ENCODE measurements at places on chromosomes 12 and 14.

DNA sequence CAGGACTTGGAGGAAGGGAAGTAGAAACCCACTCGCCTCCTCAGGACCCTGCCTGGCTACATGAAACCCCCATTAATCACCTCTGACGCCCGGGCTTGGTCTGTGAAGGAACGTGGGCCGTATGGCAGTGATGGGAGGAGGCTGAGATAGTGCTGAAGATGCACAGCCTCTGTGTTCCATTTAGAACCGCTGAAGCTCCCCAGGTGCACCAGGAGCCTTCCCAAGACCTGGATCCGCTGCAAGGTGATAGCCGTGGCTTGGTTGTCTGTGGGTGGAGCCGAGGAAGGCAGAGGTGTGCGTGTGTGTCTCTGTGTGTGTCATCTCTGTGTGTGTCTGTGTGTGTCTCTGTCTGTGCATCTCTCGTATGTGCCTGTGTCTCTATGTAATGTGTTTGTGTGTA lies 293.1 kb downstream of the CACNA1C start:
- no peak for DNase-seq

DNA sequence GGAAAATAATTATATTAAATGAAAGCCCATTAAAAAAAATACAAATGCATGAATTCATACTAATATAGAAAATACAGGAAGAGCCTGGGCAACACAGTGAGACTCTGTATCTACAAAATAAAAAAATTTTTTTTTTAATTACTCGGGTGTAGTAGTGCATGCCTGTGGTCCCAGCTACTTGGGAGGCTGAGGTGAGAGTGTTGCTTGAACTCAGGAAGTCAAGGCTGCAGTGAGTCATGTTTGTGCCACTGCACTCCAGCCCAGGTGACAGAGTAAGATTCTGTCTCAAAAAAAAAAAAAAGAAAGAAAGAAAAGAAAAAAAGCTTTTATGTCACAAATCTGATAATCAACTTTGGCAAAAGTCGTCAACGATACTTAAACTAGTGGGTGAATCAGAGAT lies 80.6 kb upstream of the PLEKHA5 start:
- no peak for DNase-seq

DNA sequence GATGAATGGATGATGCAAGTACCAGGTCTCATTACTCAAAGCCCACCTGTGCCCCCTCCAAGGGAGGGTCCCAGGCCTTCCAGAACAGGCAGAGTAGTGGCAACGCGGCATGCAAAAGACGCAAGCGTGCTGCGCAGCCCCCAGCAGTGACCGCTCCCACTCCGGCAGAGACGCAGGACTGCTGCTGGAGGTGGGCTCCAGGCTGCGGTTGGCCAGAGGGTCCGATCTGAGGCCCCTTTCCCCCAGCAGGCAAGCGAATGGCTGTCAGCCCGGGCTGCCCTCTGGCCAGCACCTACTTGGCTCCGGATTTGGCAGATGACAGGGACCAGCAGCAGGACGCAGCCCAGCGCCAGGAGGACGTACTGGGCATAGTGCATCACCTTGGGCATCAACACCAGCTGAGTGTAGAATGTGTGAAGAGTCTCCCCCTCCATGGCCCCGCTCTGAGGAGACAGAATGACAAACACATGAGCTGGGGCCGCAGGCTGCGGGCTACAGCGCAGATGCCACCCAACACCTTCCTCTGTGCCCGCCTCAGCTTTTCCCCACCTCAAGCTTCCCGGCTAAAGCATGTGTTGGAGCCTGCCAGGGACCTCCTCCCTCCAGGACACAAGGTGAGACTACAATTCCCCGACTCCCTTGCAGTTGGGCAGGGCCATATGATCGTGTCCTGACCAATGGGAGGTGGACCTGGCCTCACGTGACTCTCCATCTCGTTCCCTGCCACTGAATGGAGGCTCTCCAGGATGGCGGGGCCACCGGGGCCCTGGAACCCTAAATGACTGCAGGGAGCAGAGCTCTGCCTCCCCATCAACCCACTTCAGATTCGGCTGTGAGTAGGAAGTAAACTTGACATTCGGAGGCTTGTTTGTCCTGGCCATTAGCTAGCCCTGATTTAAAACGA lies 77.4 kb downstream of the SCARB1 start:
- peak; percentile 96 for DNase-seq

DNA sequence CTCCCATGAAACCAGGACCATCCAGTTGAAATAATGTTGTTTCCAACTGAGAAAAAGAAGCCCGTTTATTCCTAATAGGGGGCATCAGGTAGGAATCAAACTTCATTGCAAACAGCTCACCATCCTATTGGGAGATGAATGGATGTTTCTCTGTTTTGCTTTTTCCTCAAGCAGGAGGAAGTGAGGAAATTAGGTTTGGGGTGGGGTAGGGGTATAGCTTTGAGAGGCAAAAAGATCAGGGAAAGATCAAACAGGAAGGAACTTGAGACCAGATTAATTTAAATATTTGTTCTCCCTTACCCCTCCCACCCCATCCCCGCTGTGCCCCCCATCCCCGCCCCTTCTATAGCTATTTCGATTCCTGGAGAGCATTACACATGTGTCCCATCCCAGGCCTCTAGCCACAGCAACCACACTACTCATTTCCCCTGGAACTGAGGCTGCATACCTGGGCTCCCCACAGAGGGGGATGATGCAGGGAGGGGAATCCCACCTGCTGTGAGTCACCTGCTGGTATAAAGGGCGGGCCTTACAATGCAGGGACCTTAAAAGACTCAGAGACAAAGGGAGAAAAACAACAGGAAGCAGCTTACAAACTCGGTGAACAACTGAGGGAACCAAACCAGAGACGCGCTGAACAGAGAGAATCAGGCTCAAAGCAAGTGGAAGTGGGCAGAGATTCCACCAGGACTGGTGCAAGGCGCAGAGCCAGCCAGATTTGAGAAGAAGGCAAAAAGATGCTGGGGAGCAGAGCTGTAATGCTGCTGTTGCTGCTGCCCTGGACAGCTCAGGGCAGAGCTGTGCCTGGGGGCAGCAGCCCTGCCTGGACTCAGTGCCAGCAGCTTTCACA lies at the start of gene IL23A:
Gene IL23A, plus strand, starts transcription at position 577 of the 850 bp plus-strand sequence. Its CDS starts 161 bp downstream, at position 738.
- DNase-seq: no peak

DNA sequence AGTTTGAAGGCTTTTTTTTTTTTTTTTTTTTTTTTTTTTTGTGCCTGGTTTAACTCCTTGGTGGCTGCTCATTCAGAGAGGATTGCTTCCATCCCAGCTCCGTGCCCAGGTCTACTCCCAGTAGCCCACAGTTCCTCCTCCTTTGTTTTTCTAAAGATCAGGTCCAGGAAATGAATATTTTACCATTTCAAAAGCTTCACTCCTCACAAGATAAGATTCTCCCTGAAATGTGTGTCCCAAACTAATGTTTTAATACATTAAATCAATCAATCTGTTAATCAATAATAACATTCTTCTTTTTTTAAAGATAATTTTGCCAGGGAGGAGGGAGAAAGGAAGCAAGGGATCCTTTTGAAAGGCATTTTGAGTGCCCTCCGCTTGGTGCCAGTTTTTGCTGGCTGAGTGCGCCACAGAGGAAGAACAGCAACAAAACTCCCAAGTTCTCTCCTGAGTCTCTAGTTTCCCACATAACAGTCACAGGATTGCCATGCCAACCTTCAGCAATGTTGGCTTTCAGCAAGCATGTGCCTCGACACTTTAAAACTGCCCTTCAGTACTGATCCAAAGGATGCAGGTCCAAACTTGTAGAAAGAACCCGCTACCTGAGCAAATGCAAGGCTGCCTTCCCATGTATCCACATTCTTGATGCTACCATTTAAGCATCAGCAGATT lies 99.2 kb downstream of the RMST start:
- no peak for DNase-seq

DNA sequence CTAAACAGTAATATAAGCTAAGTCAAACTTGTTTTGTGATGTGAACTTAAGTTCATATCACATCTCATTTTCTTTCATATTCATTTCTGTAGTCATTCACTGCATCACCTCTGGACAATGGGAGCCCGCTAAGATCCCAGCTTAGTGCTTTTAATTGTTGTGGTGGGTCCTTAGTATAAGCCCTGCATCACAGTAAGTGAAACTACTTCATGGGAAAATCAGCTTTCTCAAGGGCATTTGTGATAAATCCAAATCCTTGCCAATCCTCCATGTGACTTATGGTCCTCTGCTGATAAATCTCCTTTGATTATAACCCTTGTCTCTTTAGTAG lies 98.3 kb downstream of the PLEKHA5 start:
- DNase-seq: no peak

DNA sequence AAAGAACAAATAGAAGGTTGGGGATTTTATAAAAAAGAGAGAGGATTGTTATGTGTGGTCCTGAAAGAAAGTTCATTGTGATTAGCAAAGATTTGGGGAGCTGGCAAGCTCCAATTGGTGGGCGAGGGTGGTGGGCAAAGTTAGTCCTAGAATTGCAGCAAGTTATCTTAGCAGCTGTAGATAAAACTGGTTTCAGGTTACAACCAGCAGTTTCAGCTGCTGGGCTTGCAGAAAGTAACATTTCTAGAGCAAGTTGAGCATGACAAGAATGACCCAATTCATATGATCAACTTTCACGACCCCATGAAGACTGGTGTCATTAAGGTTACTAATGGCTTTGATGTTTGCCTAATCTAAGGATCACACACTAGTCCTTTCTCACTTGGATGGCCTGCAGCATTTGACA lies 177.9 kb upstream of the NUDT4 start:
- no peak for DNase-seq

DNA sequence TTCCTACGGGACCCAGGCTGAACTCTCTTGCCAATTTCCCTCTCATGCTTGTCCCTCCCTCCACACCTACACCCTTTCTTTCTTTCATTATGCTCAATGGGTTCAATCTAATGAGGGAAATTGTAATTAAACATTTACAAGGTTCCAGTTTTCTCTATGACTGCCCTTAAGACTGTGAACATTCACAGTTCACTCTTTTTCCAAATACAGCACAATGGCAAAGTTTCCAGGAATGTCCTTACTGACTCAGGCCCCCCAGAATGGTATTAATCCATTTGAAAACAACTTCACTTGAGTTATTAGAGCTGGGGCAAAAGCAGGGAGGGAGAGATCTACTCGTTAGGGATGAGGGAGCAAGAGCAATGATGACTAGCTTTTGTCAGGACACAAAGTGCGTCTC lies 892.1 kb downstream of the NRXN3 start:
- DNase-seq: no peak

- no peak for DNase-seq
Measured at GRCh38 chr12:122996188-122996601, 15.7 kb downstream of the ARL6IP4 start.

DNA sequence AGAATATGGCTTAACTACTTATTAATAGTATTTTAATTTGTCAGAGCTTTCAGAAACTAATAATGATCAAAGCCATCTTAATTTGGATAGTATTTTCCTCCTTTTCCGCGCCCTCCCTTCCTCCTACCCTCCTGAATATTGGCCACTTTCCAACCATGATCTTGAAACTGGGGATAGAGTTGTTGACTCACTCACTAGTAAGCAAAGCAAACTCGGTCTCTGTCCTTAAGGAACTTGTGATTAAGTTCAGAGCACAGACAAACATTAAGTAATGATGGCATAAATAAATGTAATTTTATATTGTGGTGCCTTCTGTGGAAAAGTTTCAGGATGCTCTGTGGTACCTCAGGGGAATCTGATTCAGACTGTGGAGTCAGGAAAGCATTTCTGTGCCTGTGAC lies 75.7 kb downstream of the LRRK2 start:
- no peak for DNase-seq

DNA sequence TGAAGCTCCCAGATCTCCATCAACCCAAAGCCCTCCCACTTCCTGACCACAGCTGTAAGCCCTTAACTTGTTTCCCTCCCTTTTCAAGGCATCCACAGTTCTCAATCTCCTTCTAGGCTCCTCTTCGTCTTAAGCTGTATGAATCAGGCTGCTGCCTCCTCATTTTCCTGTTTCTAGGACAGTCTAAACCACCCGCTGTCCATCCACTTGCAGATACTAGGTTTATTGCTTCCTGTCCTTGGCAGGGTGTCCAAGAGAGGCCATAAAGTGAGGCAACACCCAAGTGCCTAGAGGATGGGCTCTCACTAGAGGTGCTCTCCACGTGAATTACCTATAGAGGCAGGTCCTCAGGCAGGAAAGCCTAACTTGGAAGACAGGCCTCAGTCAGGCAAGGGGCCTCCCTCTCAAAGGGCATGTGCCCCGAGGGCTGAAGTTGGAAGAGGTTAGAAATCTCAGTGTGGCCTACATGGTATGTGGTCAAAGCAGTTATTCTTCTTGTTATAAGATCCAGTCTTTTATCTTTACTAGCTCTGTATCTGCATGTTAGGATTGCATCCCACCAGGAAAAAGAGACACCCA lies 8.8 kb upstream of the TMEM106C start:
- DNase-seq: no peak

- DNase-seq: no peak
Measured at GRCh38 chr12:70379846-70380245, 13.8 kb downstream of the KCNMB4 start.

DNA sequence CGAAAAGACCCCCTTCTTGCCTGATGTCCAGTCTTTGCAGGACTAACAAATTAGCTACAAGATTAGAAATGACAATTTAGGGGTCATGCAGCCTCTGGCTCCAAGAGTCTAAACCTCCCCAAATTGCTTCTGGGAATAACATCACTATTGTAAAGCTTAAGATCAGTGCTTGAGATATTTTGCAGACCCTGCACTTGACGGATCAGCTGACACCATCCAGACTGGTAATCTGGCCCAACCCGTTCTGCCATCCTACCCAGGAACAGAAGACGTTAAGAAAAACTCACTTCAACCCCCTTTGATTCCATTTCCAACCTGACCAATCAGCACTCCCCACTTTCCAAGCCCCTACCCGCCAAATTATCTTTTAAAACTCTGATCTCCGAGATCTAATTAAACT lies 236.7 kb upstream of the KRR1 start:
- no peak for DNase-seq

GRCh38 chr12:95790033-95790916 lies at the start of gene NTN4:
NTN4 (minus strand) TSS chr12:95790764; CDS start chr12:95790309, 455 bp downstream.
- no peak for DNase-seq

DNA sequence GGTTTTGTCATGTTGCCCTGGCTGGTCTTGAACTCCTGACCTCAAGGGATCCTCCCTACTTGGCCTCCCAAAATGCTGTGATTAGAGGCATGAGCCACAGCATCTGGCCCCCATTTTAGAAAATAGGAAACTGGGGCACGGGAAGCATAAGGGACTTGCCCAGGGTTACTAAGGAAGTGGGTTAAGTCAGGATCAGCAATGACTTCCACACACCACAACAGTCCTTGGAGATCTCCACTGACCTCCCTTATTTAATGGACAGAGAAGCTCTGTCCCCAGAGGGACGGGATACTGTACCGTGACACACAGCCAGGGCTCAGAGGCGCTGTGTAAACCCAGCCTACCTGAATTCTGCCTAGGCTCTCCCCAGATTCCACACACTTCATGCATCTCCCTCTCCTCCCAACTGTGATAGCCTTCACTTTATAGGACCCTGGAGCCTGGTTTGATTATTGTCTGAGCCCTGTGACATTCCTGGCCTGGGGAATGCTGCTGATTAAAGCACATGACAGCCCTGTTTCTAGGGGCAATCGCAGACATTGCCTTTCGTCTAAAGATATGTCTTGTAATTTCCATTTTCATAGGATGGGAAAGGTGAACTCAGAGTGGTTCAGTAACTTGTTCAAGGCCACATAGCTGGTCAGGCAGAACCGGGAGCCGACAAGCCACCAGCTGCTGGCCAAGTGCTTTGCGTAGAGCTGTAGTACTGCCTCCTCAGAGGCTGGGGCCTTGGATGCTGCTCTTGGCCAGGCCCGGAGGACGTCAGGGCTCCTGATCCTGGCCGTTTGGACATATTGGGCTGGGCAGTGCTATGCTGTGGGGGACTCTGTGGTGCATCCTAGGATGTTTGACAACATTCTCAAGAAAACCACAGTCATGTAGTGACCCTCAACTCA lies 20.8 kb downstream of the SERPINA1 start:
- no peak for DNase-seq

GRCh38 chr14:68589447-68590200 lies 203.2 kb downstream of the ZFP36L1 start:
- no peak for DNase-seq
